Smooth muscle cell of the coronary artery (primary cell): ENCODE measurements at places on chromosomes 12 and 14. TPM values are rescaled to one million over a fixed set of nuclear protein-coding genes. Genes with fewer than 3 reads are reported as not detected.

Gene LMBR1L
- 47.4 and 52.5 TPM in 2 replicates for total RNA-seq

Gene RPL10L
- total RNA-seq = not detected in 2 replicates

Gene OTX2
- total RNA-seq = not detected in 2 replicates

Gene KRT86
- total RNA-seq = 2.9 TPM in 1 of 2 replicates, not detected in the other

Gene PLEKHG7
- not detected in 2 replicates for total RNA-seq

Gene CRIP1
- 1.2 and 7.7 TPM in 2 replicates for total RNA-seq

Gene CLEC14A
- 0.15 and 0.47 TPM in 2 replicates for total RNA-seq

Gene RND1
- 5.6 TPM in 1 of 2 replicates, not detected in the other for total RNA-seq

Gene GPR84
- total RNA-seq = not detected in 2 replicates

Gene TMEM263
- total RNA-seq = 119 and 120 TPM in 2 replicates

Gene KCNJ8
- total RNA-seq = 7.1 and 8.9 TPM in 2 replicates

Gene MDM1
- 5.6 and 9.0 TPM in 2 replicates for total RNA-seq
